Stimulated activated CD4-positive, alpha-beta T cell treated with anti-CD3 and anti-CD28 coated beads, Interleukin-4, amount 100 ng/mL, for 24 hours (primary cell): ENCODE measurements at places on chromosomes 2 and 18.

DNA sequence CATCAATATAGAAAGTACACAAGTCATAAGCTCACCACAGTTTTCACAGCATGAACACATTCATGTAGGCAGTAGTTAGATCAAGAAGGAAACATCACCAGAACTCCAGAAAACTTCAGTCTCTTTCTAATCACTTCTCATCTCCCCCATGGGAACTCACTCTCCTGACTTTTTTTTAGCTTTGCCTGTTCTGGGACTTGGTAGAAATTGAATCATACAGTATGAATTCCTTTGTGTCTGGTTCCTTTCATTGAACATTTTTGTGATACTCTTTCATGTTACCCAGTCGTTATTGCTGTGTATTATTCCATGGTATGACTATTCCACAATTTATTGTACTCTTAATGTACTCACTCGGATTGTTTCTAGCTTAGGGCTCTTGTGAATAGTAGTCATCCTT, 160.2 kb downstream of the TAF4B start:
- DNase-seq = no peak

DNA sequence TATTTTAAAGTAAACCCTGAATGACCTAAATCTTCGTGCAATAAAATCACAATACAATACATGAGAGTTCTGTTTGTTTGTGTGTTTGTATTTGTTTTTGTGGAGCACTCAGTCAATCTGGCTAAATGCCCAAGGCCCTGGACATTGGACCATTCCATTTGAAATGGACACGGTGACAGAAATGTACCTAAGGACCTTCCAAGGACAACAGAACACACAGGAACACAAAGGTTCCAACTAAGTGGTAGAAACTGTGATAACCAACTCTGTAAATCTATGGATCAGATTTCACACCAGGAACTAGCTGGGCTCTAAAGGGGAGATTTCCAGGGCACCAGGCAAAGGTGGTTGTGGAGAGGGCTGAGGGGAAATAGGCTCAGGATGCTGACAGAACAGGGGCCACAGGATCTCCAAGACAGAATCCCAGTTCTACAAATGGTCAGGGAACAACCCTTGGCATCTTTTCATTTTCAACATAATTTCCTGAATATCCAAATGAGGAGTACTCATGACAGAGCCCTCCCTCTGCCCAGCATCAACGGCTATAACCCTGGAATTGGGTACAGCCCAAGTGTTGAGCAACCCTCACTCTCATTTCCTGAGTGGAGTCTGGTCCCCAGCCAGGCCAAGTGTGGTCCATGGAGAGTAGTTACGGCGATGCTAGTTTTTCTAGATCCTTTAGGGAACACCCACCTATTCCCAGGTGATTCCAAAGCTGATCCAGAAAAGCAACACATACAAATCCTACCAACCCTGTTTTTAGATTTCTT, 78.4 kb downstream of the NCKAP5 start:
- DNase-seq = no peak

GRCh38 chr2:67877301-67877700, 185.5 kb downstream of the C1D start:
- DNase-seq = no peak

GRCh38 chr18:57559314-57559713, 27.2 kb downstream of the FECH start:
- DNase-seq = no peak

DNA sequence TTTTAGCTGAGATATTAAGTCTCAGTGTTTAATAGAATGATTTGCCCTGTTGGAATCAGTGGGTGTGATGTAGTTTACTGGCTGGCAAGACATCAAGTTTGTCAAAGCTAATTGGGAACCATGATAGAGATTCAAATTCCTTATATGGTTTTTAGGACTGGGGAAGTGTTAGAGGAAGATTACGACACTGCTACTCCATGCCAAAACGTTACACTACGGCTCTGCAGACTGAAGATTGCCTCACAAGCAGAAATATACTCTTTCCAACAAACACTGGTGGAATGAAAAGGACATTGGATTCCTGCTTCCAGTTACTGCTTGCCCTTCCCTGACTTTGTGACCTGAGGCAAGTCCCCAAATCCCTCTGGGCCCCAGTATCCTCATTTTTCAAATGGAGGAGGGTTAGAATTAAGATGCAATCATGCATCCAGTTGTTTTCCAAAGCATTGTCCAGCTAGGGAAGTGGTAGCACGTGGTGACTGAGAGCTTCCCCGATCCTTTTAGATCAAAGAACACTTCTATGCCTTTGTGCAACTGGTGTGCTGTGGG, 147.6 kb downstream of the CDC42EP3 start:
- DNase-seq = no peak
